ENCODE measurements at places on chromosomes 12 and 14.

DNA sequence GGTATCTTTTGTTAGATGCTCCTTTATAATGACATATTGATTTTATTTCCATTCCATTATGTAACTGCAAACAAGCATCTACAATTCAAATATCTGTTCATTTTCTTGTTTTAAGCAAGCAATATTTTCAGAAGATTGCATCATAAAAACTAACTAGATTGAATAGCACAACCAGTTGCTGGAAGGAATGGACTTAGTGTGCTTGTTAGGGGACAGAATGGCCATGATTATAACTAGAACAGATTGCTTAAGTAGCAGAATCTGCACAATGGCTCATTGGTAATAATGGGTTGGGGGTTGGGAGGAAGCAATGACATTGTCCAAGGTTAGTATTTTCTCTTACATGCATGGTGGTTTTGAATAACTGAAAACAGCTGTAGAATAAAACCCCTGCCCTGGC lies 939.5 kb downstream of the SLC16A7 start:
- no peak for DNase-seq

- no peak for DNase-seq
These were observed 37.6 kb downstream of the FERMT2 start for GRCh38 chr14:52913271-52913670.

- DNase-seq: no peak
These were observed 501.0 kb downstream of the RERGL start for GRCh38 chr12:17588968-17589367.

GRCh38 chr12:92504594-92504981 lies 198.2 kb upstream of the PLEKHG7 start:
- no peak for DNase-seq

DNA sequence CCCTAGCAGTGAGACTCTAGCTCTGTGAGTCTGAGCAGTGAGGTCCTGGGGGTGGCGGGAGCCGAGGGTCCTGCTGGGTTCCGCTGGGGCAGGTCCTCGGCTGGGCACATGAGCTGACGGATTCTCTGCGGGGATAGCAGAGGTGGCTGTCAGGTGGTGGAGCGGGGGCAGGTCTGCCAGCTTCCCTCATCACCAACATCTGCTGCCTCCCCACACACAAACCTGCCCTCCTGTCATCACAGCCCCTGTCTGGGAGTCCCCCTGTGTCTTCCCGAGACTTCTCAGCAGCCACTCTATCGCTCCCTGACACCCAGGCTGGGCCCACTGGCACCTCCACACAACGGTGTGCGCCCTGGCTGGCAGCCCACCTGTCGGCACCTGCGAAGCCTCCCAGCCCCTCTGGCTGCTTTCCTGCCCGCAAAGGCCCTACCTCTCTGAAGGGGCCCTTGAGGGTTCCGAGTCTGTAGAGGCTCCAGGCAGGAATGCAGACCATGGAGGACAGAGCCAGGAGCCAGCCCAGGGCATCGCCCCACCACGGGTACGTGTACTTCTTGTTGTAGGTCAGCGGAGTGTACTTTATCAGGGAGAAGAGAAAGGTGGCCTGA lies 7.1 kb upstream of the SLC6A12 start:
- DNase-seq: no peak

DNA sequence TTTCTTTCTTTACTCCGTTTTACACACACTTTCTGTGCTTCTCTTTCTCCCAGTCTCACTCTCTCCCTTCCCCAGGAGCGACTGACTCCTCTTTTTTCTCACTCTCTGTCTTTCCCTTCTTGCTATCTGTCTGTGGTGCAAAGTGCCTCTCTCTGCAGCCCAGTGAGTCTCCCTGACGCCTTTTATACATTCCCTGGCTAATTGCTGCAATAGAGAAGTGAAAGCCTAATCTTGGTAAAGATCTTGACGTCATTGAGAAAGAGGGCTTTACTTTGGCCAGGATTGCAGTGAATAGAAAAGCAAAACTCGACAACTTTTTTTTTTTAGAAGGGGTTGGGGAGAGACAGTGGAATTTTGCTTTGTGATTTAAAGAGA lies 706 bp upstream of the DIO2 start:
- no peak for DNase-seq

DNA sequence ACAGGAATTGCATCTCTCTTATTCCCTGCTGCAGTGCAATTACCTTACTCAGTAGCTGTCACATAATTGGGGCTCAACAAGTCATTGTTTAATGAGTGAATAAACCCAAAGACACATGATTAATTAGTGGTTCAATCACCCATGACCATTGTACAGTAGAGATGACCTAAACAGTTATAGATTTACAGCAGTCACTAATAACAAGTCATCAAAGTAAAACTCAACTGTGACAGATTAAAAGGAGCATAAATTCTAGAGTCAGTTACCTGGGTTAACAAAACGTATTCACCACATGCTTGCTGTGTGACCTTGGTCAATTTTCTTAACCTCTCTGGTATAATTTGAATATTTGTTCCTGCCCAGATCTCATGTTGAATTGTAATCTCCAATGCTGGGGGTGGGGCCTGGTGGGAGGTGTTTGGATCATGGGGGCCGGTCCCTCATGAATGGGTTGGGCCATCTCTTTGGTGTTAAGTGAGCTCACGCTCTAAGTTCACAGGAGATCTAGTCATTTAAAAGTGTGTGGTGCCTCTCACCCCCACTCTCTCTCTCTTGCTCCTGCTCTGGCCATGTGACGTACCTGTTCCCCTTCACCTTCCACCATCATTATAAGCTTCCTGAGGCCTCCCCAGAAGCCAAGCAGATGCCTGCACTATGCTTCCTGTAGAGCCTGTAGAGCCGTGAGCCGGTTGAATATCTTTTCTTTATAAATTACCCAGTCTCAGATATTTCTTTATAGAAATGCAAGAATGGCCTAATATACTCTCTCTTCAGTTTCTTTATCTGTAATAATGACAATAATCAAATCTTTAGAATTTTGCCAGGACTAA lies 141.9 kb upstream of the PLEKHG7 start:
- no peak for DNase-seq

DNA sequence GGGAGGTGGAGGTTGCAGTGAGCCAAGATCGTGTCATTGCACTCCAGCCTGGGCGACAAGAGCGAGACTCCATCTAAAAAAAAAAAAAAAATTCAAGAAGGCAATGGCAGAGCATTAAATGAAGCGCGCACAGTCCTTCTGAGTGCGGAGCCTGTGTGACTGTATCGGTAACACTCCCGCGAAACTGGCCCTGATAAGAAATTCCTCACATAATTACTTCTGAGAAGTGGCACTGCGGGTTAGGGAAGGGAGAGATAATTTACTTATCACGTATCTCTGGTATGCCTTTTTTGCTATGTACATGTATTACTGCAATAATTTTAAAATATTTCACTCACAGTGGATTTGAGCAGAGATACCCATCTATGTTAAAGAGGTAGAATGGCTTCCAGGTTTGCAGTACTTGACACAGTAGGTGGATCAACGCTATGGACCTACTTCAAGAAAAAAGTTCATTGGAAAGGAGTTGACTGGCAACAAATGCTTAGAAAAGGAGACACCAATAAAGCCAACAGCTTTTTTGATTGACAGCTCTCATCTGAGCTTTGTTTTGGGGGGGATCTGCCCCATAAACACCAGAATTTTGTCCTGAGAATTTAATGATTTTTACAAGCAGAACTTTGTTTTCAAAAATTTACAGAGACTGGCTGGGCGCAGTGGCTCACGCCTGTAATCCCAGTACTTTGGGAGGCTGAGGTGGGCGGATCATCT lies 29.2 kb upstream of the SPTLC2 start:
- DNase-seq: no peak

GRCh38 chr14:104986487-104987164 lies 1.0 kb downstream of the CLBA1 start:
- DNase-seq: no peak

GRCh38 chr12:92078167-92079053 lies 67.2 kb downstream of the BTG1 start:
- DNase-seq: no peak

DNA sequence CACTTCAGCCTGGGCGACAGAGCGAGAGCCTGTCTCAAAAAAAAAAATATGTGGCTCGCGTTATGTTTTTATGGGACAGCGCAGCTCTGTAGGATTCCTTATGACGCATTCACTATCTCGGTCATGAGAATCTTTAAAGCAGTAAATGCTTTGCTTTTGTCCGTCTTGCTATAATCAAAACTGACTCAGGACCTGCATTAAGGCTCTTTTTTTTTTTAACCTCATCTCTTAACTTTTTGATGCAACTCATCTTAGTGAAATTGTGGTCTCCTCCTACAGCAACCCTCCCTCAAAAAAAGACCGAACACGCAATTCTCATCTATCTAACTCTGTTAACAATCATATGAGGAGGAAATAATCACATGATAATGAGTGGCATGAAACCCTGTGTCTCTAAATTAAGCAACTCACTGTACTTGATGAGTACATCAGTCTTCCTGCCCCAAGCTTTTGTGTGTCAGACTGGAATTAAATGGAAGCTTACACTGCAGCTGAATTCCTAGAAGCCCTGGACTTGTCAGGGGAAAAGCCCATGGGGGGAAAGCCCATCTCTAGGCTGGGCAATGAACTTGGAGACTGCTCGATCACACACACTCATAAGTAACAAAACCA lies 4.3 kb downstream of the P2RX4 start:
- no peak for DNase-seq

- DNase-seq: no peak
These were observed 286.7 kb upstream of the GRIP1 start for GRCh38 chr12:66965621-66966020.

GRCh38 chr12:79006306-79006705 lies 141.7 kb downstream of the SYT1 start:
- DNase-seq: no peak

- peak; percentile 84 for DNase-seq
These were observed 21.0 kb downstream of the SLC25A29 start for GRCh38 chr14:100285021-100285912.

- DNase-seq: no peak
These were observed 17.6 kb downstream of the TEDC1 start for GRCh38 chr14:105508601-105509000.

DNA sequence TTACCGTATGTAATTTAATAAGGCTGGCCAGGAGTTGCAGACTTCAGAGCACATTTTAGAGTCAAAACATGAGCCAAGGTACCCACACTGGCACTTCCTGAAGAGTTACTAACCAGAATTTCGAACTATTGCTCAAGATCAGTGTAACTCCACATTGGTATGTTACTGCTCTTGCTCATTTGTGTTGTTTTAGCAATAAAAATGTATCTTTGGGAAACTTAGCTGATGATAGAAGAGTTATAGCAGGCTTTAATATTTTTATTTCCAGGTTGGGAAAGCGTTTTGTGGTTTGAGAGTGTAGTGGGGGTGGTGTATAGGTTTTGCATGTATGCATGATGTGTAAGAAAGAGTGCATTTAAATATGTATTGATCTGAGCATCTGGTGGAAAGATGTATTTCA lies 96.6 kb downstream of the SCN8A start:
- no peak for DNase-seq

- no peak for DNase-seq
These were observed 143.0 kb downstream of the ADGRD1 start for GRCh38 chr12:131096681-131097181.

GRCh38 chr14:68384881-68385280 lies 408.0 kb downstream of the ZFP36L1 start:
- no peak for DNase-seq

GRCh38 chr14:78240567-78240966 lies 70.4 kb downstream of the NRXN3 start:
- DNase-seq: no peak

DNA sequence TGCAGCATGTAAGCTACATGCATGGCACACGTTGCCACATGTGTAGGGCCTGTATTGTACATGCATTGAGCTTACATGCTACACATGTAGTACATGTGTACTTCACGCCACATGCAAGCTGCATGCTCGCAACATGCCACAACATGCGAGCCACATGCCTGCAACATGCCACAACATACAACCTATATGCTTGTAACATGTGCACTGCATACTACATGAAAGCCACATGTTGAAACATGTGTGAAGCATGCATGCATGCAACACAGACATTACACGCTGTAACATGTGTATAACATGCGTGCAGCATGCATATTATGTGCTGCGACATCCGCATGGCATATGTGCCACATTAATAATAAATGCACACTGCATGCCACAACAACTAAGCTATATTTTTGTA lies 9.1 kb upstream of the TMTC1 start:
- no peak for DNase-seq

GRCh38 chr14:35927727-35928126 lies 101.6 kb downstream of the BRMS1L start:
- DNase-seq: no peak

DNA sequence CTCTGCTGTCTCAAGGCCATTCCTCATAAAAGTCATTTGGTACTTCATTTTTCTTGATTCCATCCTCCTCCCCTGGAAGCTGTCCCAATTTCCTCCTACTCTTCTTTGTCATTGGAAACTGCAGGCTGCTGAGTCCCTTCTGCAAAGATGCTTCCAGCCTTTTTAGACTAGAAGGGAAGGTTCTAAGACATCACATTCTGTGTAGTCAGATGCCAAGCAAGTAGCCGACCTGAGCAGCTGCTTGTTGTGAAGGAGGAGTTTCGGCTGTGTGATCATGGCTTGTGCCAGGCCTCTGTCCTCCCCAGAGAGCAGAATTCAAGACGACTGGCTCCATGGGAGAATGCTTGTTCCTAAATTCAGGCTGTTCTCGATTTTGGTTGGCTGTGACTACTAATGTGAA lies 8.7 kb downstream of the RFC5 start:
- DNase-seq: no peak

GRCh38 chr12:74490390-74491064 lies 47.1 kb upstream of the ATXN7L3B start:
- no peak for DNase-seq

DNA sequence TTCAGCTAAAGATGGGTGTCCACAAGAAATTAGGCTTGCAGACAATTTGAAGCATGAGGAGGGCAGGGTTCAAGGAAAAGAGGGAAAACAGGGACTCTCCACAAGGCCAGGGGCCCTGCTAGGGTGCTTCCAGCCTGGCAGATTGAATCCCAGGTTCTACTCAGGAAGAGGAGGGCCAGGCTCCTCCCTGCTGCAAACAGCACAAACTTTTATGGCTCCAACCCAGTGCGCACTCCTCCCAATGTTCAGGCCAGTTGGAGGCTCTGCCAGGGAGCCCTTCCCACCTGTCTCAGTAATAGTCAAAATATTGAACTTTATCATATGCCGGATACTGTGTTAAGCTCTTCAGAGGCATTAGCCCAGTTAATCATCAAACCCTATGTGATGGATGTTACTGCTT lies 244.4 kb downstream of the SYT1 start:
- no peak for DNase-seq

GRCh38 chr14:76502638-76503037 lies 126.7 kb downstream of the ESRRB start:
- DNase-seq: no peak

DNA sequence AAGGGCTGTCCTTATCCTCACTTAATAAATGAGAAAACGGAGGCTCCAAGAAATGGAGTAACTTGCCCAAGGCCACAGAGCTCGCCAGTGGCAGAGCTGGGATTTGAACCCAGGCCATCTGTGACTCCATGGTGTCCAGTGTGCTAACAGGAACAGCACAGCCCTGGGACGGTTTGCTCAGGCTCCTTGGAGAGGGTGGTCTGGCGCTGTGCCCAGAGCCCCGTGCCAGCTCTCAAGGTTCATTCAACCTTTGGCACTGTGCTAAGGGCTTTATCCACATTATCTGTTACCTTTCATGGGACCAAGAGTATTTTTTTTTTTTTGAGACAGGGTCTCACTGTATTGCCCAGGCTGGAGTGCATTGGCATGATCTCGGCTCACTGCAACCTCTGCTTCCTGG lies 8.1 kb downstream of the DAO start:
- DNase-seq: no peak

GRCh38 chr14:102799684-102800562 lies 22.7 kb downstream of the TRAF3 start:
- DNase-seq: no peak

- DNase-seq: no peak
These were observed 150.9 kb downstream of the RIMBP2 start for GRCh38 chr12:130565189-130565588.
